ENCODE measurements at places on chromosomes 5 and 9.

DNA sequence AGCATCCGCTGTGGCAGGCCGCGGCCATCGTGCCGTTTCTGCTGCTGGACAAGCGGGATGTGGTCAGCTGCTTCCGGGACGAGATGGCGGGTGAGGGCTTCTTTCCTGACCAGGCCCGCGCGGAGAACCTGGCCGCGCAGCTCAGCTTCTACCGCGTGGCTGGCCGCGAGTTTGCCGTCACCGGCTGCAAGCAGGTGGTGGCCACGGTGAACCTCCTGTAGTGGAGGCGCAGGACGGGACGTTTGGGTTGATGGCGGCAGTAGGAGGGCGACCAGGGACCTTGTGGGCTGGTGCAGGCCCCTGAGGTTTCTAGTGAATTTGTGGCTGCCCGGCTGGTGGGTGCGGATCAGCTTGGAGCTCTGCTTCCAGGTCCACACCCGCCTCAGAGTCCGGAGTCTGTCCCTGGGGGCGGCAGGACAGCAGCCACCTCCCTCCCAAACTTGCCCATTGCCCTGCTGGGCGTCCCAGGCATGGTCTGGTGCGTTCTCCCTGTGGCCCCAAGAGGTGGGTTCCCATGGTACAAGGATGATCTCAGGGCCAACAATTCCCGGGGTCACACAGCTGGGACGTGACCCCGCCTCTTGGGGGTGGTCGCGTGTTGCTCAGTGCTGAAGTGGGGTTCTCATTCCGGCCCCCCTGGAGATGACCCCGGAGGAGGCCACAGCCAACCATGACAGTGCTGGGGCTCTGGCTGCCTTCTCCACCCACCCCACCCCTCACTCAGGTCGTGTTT, 2.4 kb downstream of the TOR4A start:
- no peak for DNase-seq

- DNase-seq, result no peak
Measured at GRCh38 chr5:37034955-37035354, 158.4 kb downstream of the NIPBL start.

DNA sequence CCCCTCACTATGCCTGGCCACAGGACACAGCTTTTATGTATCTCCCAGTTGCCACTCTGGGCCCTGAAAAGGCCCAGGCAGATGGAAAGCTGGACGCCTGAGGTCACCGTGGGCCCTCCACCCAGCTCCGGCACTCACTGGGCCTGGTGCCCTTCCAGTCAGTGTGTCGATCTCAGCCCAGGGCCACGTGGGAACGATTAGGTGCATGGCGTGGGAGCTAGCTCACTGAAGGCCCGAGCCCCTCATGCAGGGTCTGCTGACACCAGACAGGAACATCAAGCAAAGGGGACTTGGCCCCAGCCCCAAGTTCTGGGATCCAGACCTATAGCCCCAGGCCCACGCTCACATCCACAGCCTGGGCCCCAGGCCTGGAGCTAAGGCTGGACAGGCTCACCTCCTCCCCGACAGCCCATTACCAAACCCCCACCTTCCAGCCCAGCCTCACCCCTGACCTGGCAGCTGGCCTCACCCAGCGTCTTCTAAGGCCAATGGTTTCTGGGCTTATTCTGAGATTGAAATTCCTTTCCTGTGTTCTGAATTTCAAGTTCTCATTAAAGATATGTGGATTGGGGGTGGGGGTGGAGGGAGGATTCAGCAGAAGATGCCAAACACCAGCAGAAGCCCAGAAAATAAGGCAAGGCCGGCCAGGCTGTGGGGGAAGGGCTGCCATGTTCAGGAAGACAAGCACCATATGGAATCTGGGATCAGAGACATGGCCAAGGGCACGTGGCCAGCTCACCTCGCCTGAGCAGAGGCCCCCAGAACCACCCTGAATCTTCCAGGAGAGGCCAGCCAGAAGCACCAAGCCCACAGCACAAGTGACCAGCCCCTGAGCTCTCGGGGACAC, 74.5 kb downstream of the ADAMTS2 start:
- no peak for DNase-seq

DNA sequence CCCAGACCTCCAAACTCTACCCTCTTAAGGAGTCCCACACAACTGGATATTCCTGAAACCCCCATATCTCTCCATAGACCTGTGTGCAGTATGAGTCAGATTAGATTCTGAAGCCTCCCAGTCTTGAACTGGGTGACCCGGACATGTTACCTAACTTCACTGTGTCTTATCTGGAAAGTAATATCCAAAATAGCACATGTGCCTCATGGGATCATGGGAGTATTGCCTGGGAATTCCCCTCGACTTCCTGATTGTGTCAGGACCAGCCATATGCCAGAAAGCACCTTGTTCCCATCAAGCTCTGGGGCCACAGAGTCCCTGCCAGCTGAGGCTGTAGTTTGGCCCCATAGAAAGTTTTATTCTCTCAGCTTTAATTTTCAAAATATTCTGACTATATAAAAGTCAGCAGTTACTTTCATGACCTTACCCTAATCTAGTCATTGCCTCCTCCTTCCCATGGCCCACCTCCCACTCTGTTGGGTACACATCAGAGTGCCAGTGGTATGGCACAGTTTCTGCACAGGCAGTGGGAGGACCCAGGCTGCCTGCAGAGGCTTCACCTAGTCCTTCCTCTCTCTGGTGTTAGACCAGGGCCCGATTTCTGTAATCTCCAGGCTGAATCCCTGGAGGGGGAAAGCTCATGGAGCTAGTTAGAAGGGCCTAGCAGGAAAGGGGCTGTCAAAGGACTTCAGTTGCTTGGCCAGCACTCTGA, 19.5 kb upstream of the B4GALT1 start:
- DNase-seq, result no peak

DNA sequence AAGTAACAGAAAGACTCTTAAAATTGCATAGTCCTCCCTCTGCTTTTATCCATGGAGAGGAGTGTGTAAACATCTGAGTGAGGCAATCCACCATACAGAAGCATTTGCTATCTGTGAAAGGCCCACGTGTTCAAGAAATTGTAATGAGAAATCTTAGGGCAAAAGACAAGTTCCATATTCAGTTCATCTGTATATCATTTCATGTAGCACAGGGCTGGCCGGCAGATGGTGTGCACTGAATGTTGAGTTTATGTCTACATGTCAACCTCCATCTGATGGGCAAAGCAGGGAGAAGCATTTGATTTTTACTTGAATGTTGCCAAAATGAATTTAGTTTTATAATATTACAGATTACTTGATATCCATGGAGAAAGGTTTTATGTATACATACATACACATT, 179.5 kb upstream of the RAD23B start:
- no peak for DNase-seq

DNA sequence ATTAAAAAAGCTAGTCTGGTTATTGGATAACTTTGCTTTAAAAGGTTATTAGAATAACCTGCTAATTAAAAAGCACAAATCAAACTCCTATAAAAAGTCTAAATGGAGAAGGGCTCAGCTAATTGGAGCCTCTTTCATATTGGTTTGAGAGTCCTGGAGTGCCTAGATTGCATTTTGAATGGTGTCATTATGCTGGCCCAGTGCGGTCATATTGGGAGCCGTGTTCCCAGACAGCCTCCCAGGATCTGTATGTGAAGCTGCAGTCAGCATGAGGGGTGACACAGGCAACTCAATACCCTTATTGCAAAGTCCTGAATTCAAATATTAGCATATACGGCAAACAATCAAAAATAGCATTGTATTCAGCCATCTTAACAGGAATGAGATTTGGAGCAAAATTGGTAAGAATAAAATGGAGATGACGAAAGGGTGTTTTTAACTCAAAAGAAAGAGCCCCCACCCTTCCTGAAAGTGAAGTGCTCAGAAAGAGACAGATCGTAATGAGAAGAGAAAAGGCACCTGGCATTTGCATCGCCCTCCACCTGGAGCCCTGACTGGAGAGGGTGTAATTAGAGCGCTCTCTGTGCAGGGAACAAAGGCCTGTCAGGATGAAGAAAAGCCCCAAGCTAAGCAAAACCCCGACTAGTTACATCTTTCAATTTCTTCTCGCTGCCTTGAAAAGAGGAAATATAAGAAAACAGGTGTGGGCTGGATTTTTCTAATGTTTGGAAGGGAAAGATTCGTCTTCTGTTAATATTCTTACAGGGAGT, 621.0 kb upstream of the ADAMTS16 start:
- DNase-seq, result no peak

DNA sequence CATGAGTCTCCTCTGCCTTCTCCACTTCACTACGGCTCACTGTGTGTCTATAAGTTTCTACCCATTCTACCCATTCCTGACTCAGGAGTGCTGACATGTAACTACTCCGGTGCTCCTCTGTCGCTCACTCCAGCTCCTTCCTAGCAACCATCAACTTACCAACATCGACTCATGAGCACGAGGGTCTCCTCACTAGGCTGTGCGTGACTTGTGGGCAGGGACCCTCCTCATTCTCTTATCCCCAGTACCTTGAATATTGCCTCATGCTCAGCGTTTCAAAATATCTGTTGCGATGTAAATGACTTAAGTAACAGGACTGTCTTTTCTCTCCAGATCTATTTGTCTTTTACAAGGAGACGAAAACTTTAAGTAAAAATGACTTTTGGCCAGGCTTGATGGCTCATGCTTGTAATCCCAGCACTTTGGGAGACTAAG, 73.1 kb downstream of the BASP1 start:
- no peak for DNase-seq

- DNase-seq, result no peak
Measured at GRCh38 chr5:124050120-124050770, 538.3 kb downstream of the CSNK1G3 start.

DNA sequence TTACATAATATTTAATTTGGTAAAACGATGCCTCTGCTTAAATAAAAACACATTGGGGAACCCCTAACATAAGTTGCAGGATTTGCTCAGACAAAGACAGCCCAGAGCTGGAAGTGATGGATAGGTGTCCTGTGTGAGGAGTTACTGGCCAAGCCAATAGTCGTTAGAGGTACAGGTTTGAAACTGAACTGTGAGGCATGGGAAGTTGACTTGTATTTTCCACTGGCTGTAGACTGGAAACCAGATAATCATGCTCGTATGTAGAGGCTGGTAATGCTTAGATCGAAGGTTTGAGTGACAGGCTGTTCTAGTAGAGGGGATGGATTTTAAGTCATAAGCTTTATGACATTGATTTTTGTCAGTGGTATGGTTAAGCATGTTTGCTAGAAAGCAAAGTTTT, 24.8 kb downstream of the TEK start:
- DNase-seq, result no peak

DNA sequence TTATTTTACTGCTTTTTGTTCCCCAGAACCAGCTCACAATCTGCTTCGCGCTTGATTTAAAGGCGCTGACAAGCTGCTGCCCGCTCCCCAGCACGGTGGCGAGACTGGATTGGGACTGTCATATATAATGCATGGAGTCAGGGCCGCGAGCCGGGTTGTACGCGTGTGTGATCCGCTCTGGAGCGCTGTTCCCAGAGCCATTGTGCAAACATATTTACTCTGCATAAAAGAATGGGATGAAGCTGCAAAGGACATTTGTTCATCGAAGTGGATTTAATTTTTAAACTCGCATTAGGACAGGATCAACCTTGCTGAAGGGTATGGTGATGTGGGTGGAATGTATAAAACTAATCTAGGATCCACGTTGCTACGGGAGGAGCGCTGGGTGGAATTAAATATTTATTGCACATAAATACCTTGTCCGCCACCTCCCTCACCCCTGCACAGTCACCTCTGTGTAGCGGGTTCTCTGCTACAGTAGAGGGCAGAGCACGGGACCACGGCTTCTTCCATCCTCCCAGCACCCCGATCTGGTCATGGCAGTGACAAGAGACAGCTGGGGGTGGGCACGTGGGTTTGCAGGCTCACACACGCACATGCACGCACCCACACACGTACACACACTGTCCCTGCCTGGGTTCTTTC, 18.1 kb upstream of the FCN1 start:
- no peak for DNase-seq
